NCI-H1417 (cell line): ENCODE measurements at places on chromosomes 2 and 18.

DNA sequence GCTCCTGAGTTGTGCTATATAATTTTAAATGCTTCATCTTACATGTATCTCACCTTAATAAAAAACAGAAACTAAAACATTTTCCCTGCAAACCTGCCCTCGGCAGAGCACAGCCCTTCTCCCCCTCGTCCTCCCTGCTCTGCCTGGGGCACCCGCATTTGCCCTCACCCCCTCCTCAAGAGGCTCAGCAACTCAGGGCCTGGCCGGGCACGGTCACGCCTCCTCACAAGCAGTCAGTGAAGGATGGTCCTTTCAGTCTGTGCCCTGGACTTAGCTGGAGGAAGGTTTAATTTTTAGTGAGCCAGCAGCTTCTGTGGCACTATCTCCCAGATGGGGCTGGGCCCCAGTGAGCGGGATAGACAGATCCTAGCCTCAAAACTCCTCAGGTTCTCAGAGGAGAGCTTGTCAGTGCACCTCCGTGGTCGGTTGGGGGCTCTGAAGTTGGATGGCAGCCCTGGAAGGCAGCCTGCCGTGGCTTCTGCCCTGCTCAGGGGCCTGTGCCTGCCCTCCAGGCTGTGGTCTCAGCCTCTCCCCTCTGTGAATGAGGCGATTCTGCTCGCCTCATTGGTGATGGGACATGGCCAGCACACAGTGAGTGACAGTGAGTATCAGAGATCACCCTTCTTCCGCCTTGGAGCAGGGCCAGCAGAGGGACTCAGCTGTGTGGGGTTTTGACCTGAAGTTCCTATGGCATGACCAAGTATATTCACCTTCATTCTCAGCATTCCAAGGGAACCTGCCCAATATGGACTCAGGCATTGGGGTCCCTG lies 56.3 kb upstream of the AFF3 start:
- DNase-seq = no peak

- peak; percentile 37 for DNase-seq
Measured at GRCh38 chr18:46916551-46917107, 678 bp downstream of the PIAS2 start.

GRCh38 chr2:197873293-197873701 lies 68.9 kb downstream of the PLCL1 start:
- peak; percentile 18 for DNase-seq

DNA sequence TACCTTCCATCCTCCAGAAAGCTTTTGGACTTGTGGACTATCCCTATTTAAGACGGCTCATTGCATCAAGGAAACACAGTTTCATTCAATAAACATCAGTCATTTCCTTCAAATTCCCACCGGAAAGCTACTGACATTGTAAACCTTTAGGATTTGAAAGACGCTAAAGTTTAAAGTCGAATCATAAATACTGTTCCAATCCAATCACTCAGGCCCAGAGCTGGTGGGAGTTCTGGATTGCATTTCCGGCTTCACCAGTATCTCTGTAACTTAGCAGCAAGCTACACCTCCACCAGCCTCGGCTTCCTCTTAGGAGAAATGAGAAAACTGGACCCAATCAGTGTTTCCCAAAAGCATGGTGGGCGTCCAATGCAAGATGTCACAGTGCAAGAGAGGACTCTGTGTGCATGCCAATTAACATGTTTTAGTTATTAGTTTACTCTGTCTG lies 1.6 kb downstream of the WDFY1 start:
- no peak for DNase-seq

DNA sequence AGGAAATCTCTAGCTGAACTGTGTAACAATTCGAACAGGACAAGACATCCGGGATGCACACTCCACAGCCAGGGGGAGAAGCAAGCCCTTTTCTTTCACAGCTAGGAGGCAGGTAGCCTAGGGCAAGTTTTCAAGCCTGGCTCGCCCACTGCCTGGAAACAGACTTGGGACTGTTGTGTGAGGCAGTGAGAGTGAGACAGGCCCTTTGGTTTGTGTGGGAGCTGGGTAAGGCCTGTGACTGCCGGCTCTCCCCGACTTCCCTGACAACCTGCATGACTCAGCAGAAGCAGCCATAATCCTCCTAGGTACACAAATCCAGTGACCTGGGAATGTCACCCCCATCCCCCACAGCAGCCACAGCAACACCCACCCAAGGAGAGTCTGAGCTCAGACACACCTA lies 179.7 kb downstream of the WDPCP start:
- DNase-seq = no peak

- no peak for DNase-seq
Measured at GRCh38 chr2:149104221-149104620, 65.7 kb downstream of the LYPD6B start.

DNA sequence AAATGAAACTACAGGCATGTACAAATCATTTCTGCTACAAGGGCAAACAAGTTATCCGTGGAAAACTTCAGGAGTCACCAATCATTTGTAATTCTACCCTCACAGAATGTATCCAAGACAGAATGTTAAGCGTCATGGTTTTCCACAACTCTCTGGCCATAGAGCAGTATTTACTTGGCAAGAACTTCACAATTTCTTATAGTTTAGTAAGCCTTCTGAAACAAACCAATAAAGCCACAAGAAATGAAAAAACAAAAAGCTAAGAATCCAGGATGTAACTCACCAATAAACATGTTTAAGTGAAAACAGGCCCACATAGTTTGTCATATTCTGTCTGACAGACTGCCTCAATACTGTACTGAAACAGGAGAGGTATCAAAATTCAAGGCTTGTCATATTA lies 70.3 kb downstream of the LNPK start:
- DNase-seq = no peak

DNA sequence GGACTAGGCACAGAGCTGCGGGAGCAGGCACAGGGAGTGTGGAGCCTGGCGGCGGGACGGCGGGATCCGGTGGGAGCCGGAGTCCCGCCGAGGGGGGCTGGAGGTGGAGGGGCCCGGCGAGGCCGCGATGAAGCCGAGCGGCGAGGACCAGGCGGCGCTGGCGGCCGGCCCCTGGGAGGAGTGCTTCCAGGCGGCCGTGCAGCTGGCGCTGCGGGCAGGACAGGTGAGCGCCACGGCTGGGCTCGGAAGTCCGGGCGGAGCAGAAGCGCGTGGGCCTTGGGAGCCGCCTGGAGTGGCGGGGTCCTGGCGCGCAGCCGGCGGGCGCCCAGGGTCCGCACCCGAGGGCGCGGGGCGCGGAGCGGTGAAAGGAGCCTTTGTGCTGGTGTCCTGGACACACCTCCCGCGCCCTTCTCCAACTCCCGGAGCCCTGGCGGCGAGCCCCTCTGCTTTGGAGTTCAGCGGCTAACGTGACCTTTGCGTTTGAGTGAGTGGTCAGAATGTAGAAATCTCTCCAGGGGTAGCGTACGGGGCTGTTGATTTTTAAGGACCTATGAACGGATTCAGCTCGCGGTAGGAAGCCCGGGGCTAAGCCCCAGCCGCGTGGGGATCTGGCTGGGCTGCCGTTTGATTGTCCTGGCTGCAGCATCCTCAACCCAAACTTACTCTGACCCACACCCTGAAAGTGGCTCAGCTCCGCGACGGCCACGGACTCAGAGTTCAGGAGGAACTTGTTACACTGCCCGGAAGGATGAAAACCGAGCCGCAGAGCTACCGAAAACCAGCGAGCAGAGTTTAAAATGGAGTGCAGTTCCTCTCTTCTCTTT lies 448 bp downstream of the IMPA2 start:
- DNase-seq = peak; percentile 87

GRCh38 chr2:62586981-62587380 lies 81.0 kb upstream of the TMEM17 start:
- DNase-seq = no peak

- no peak for DNase-seq
Measured at GRCh38 chr2:68970566-68971265, 3.7 kb upstream of the GKN1 start.

DNA sequence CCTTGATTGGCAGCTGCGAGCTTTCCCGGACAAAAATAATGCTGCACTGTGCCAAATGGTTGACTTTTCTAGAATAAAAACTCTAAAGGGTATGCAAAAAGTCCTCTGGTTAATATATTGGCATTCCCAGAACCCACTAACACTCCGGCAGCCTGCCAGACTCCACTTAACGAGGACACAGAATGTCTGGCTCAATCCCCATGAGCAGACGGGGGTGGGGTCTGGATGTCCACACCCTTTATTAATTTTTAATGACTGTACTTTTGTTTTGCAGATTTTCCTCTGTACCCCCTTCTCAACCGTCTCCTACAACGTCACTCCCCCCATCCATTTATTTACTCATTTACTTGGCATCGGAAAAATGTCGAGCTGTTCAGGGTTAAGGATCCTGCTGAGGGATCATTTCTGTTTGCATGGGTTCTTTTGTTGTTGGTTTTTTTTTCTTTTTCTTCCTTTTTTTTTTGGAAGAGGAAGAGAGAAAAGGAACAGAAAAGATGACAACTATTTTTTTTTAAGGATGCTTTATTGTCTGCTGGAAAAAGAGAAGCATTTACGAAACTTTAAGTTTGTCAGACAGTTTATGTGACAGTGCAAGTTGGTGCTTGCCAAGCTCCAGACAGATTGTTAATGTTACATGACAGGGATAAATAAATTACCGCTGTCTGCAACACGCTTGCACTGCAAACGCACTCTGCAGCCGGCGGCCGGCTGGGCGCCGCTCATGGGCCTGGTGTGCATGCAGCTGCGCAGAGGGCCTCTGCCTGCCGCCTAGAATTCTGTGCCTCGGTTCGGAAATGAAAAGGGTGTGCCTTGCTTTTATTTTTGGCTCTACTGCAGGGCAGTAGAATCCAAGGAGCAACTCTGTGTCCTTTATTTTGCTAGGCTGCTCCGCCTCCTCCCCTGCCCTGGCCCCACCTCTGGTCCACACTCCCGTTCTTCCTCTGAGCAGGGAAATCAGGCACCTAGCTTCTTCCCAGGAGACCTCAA lies 3.6 kb downstream of the LDLRAD4 start:
- peak; percentile 84 for DNase-seq

GRCh38 chr18:77263466-77263763 lies 13.8 kb downstream of the GALR1 start:
- no peak for DNase-seq

DNA sequence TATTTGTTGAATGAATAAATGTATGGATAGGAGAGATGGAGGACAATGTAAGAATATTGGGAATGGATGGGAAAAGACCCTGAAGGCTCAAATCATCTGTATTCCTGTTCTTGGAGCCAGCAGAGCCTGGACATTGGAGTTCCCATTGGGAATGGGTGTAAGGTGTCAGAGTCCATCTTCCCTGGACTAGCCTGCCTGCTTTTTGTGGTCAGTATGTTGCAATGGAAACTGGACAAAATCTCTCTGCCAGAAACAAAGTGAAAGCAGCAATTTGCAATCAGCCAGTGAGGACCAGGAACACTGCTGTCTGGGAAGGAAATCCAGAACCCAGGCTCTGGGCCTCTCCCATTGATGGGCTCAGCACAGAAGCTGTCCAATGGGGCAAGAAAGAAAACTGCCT lies 83.5 kb upstream of the SKOR2 start:
- DNase-seq = no peak

- no peak for DNase-seq
Measured at GRCh38 chr2:86615596-86615995, 8.1 kb downstream of the RNF103 start.

- DNase-seq = no peak
Measured at GRCh38 chr2:133434959-133435668, 133.1 kb downstream of the NCKAP5 start.

DNA sequence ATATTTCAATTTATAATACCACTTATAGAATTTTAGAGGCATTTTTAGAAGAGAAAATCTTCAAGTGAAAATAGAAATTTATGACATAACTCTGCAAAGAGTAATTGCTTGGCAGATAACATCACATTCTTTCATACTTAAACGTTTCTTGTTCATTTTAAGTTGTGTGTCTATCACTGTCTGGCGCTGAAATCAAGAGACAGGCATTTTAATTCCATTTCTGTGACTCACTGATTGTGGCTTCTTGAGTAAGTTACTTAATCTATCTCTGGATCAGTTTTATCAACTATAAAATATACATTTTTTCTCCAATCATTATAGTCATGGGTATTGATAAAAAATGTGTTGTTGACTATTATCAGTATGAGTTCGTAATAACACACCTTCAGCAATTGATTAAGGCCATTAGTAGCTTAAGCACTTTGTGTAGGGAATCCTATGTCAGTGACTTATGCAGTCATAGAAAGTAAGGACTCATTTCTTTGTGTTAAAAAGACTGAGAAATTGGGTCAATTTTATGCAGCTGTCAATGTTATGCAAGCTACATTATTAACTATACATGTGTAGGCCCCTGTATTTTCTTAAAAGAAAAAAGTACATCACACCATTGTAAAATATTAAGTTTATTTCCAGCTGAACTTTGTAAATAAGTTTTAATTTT lies 497.3 kb downstream of the CCDC85A start:
- no peak for DNase-seq

GRCh38 chr2:222926915-222927314 lies 66.1 kb downstream of the ACSL3 start:
- DNase-seq = no peak

DNA sequence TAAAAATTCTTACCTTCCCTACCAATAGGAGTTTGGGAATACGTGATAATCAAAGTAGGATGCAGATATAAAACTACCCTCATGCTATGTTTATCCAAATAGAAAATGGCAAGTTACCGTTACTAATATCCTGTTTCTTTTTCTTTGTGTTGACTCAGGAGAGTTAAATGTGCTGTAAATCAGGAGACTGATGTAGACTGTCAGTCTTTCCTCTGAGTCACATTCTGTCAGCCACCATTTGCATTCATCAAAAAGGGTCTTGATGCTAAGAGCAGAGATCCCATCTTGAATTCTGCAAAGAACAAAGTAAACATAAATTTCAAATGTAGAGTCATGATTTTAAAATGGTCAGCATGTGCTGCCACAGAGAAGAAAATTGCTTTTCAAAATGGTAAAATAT lies 712.8 kb downstream of the SOCS6 start:
- no peak for DNase-seq

GRCh38 chr2:174878537-174879147 lies 114.4 kb upstream of the CHRNA1 start:
- no peak for DNase-seq
